Activated T-cell treated with anti-CD3 and anti-CD28 coated beads, Interleukin-2, amount 50 U/mL, for 72 hours (primary cell): ENCODE measurements at places on chromosomes 7 and 10. TPM values are rescaled to one million over a fixed set of nuclear protein-coding genes. Genes with fewer than 3 reads are reported as not detected.
A peak's percentile ranks its signal among the peaks of the same experiment; 100 is the strongest.

DNA sequence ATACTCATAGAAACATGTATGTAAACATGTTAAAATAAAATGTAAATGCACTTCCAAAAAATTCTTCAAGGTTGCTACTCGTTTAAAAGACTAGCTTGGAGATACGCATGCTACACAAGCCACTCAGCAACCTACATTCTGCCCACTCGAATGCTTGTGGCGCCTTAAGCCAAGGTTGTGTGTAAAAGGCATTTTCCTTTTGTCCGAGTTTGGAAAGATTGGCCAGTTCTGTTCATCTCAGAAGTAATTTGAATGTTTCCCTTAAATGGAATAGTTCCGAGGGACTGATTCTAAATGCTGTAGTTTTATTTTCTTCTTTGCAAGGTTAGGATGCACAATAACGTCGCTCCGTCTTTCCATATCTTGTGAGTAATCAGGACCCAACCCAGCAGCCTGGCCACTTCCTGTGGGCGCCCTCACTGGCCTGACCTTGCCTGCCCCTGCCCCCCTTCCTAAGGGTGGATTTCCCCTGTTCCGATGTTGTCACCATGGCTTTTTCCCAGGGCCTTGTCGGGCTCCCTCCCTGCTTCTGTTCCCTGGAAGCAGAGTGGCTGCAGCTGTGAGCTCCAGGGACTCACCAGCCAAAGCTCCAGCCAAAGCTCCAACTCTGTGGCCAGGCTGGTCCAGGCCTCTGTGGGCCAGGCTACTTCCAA lies 70.6 kb downstream of the PTPRE start:
- peaks cover 17% of the 10 kb centered on the region for H3K27me3 ChIP-seq
- H3K36me3 ChIP-seq, result peaks cover 2% of the 10 kb centered on the region
- H3K27ac ChIP-seq, result no peak overlapping the region
- peak overlapping the region; percentile 17 for H3K4me3 ChIP-seq
- no peaks in the 10 kb centered on the region for H3K4me1 ChIP-seq

SHH gene
- total RNA-seq, result 0.10 TPM

CBLL1 gene
- total RNA-seq, result 39.8 TPM

DNA sequence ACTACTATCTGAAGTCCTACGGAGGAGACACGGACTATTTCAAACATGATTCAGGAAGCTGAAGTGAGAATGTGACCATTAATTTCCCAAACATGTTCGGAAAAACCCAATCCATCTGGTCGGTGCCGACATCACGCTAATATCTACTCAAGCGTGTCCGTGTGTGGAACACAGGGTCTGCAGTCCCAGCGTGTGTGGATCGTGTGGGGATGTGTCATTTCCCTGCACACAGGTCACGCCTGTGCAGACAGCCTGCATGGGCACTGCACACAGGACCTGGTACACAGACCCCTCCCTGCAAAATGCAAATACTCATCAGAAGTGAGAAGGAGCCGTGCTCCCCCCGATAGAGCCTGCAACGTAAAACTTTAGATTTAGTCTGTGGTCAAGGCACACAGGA lies 57.8 kb downstream of the CARD11 start:
- peaks cover 25% of the 10 kb centered on the region for H3K36me3 ChIP-seq
- H3K4me3 ChIP-seq, result no peak overlapping the region
- DNase-seq, result no peak

- no peak for DNase-seq
- no peak overlapping the region for H3K4me3 ChIP-seq
- H3K27me3 ChIP-seq, result no peaks in the 10 kb centered on the region
- peaks cover 5% of the 10 kb centered on the region for H3K36me3 ChIP-seq
These were observed 171.7 kb upstream of the FRMD4A start for GRCh38 chr10:14502431-14502830.

DNA sequence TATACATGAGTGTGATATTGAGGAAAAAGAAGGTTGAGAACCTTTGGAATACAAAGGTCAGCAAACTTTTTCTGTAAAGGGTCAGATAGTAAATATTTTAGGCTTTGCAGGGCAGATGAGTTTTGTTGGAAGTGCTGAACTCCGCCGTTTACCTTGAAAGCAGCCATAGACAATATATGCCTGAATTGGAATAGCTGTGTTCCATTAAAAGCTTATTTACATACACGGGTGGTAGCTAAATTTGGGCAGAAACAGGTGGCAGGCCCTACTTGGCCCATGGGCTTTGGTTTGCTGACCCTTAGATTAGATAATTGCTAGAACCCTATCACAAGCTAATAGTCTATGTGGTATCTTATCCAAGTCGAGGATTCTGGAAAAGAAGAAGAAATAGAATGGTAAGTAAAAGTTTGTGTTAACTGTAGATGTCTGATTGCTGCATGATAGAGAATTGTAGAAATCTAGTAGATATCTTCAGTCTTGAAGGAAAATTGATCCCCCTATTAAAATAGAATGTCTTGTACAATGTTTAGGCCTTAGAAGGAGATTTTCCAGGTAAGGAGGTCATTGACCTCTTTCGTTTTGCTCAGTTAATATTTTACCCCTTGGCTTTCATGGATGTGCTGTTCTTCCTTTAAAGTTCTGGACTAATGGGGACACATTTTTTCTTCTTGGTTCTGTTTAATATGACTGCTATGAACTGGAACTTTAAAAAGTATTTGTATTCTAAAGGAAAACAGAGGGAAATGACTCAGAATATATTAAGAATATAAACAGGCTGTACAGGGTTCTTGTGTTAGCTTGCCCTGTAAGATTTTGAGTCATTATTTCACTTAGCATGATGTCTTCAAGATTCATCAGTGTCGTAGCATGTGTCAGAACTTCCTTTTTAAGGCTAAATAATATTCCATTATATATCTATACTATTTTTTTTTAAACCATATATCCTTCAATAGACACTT lies 8.0 kb downstream of the RBM33 start:
- peaks cover 31% of the 10 kb centered on the region for H3K36me3 ChIP-seq
- no peaks in the 10 kb centered on the region for H3K27me3 ChIP-seq
- H3K4me1 ChIP-seq, result peaks cover 89% of the 10 kb centered on the region
- no peak overlapping the region for H3K4me3 ChIP-seq

- H3K27ac ChIP-seq, result no peak overlapping the region
- H3K36me3 ChIP-seq, result no peaks in the 10 kb centered on the region
- H3K4me1 ChIP-seq, result no peaks in the 10 kb centered on the region
- H3K4me3 ChIP-seq, result no peak overlapping the region
- H3K27me3 ChIP-seq, result no peaks in the 10 kb centered on the region
These were observed 237.8 kb downstream of the MAD1L1 start for GRCh38 chr7:1994931-1995330.

DNA sequence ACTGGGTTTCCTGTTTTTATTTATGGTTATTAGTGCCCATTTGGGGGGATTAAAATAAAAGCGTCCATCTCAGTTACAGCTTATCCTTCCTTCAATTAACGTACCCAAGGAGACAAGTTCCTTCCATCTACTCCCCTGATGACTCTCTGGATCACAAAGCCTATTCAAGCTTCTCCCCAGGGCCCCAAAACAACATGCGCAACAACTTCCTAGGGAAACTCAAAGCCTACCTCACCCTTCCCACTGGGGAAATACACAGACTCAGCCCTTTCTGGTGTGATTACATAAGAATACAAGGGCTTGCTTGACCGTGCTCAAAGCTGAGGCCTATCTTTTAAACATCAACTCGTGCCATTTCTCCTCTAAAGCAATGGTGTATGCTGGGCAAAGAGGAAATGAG lies 112.4 kb downstream of the CDK6 start:
- peaks cover 18% of the 10 kb centered on the region for H3K36me3 ChIP-seq
- no peaks in the 10 kb centered on the region for H3K27me3 ChIP-seq
- H3K4me3 ChIP-seq, result peak overlapping the region; percentile 2

DNA sequence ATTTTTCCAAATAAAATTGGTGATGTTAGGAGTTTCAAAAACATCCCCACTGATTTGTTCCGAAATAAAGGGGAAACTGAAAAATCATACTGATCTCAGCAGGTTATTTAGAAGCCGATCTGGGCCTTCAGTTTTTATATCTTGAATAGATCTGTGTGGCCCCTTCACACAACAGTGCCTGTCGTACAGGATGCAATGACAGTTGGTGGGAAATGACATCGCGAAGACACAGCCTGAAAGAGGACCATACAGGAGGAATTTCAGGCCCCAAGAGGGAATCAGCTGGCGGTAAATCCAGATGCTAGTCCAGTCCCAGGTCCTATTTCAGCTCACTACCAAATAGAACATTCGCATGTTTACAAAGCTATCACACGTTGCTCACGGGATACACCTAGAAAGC lies 3.0 kb downstream of the H2BK1 start:
- no peaks in the 10 kb centered on the region for H3K36me3 ChIP-seq
- peaks cover 15% of the 10 kb centered on the region for H3K27me3 ChIP-seq
- H3K4me1 ChIP-seq, result peaks cover 19% of the 10 kb centered on the region
- no peak overlapping the region for H3K27ac ChIP-seq
- no peak overlapping the region for H3K4me3 ChIP-seq

GRCh38 chr10:116553378-116553980 lies 7.7 kb downstream of the PNLIP start:
- no peaks in the 10 kb centered on the region for H3K4me1 ChIP-seq
- no peaks in the 10 kb centered on the region for H3K27me3 ChIP-seq

PRKAR2B gene
- total RNA-seq, result 1.6 TPM

GRCh38 chr10:101859530-101859929 lies 15.9 kb upstream of the KCNIP2 start:
- no peak overlapping the region for H3K4me3 ChIP-seq
- no peaks in the 10 kb centered on the region for H3K27me3 ChIP-seq
- peaks cover 5% of the 10 kb centered on the region for H3K36me3 ChIP-seq

- H3K4me3 ChIP-seq, result no peak overlapping the region
- H3K27ac ChIP-seq, result no peak overlapping the region
- H3K27me3 ChIP-seq, result no peaks in the 10 kb centered on the region
- H3K4me1 ChIP-seq, result no peaks in the 10 kb centered on the region
- no peaks in the 10 kb centered on the region for H3K36me3 ChIP-seq
- DNase-seq, result no peak
These were observed 105.4 kb upstream of the LAMB4 start for GRCh38 chr7:108235451-108236061.

NUPR2 gene
- not detected for total RNA-seq

GRCh38 chr10:122878799-122879338 lies 512 bp downstream of the FAM24B start:
- DNase-seq, result no peak
- peak overlapping the region; percentile 99 for H3K4me3 ChIP-seq
- peak overlapping the region; percentile 97 for H3K27ac ChIP-seq
- peaks cover 18% of the 10 kb centered on the region for H3K36me3 ChIP-seq
- H3K27me3 ChIP-seq, result no peaks in the 10 kb centered on the region

GRCh38 chr10:130341356-130341755 lies 205.2 kb downstream of the GLRX3 start:
- H3K4me1 ChIP-seq, result no peaks in the 10 kb centered on the region
- DNase-seq, result peak; percentile 11
- H3K27ac ChIP-seq, result no peak overlapping the region
- no peaks in the 10 kb centered on the region for H3K36me3 ChIP-seq
- H3K4me3 ChIP-seq, result no peak overlapping the region
- peaks cover 8% of the 10 kb centered on the region for H3K27me3 ChIP-seq

GRCh38 chr7:80681272-80681885 lies 42.9 kb downstream of the CD36 start:
- no peak overlapping the region for H3K27ac ChIP-seq
- H3K27me3 ChIP-seq, result no peaks in the 10 kb centered on the region
- no peaks in the 10 kb centered on the region for H3K4me1 ChIP-seq
- no peak for DNase-seq
- no peaks in the 10 kb centered on the region for H3K36me3 ChIP-seq
- H3K4me3 ChIP-seq, result no peak overlapping the region

DNA sequence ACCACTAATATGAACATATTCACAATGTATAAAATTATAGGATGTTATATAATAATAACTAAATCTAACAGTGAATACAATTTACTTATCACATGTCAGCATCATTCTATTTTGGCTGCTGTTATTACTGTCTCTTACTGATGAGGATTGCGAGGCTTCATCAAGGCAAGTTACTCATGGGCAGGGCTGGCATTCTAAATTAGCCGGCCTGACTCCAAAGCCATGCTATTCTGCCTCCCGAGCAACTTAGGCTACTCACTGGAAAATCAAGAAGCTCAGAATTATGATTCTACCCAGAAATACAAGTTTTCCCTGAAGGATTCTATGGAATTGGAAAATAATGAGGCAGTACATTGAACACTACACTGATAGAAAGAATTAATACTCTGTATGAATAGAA lies 101.7 kb downstream of the ICA1 start:
- no peaks in the 10 kb centered on the region for H3K27me3 ChIP-seq
- H3K4me1 ChIP-seq, result peaks cover 6% of the 10 kb centered on the region
- DNase-seq, result no peak
- no peak overlapping the region for H3K4me3 ChIP-seq

DNA sequence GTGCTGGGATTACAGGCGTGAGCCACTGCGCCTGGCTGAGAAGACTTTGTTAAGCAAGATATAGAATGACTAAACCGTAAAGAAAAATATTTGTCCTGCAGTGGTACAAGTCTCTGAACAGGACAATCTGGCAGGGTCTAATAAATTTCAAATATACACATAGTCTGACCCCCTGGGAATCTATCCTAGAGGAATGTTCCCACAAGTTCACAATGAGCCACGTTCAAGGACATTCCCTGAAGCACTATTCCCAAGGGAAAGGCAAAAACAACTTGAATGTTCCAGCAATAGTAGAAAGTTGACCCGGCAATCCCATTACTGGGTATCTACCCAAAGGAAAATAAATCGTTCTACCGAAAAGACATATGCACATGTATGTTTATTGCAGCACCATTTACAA lies 82.0 kb downstream of the HIP1 start:
- H3K4me1 ChIP-seq, result no peaks in the 10 kb centered on the region
- no peaks in the 10 kb centered on the region for H3K27me3 ChIP-seq
- DNase-seq, result no peak
- no peak overlapping the region for H3K4me3 ChIP-seq

BHLHA15 gene
- 0.65 TPM for total RNA-seq

GRCh38 chr7:74404741-74405140 lies 49.0 kb upstream of the GTF2IRD1 start:
- DNase-seq, result no peak
- H3K36me3 ChIP-seq, result no peaks in the 10 kb centered on the region
- H3K27me3 ChIP-seq, result no peaks in the 10 kb centered on the region
- H3K4me1 ChIP-seq, result no peaks in the 10 kb centered on the region
- H3K27ac ChIP-seq, result no peak overlapping the region

- H3K4me3 ChIP-seq, result no peak overlapping the region
- DNase-seq, result no peak
These were observed 64.8 kb downstream of the MRC1 start for GRCh38 chr10:17873946-17874345.

HPSE2 gene
- not detected for total RNA-seq

- H3K36me3 ChIP-seq, result no peaks in the 10 kb centered on the region
- no peaks in the 10 kb centered on the region for H3K27me3 ChIP-seq
- H3K4me1 ChIP-seq, result peaks cover 17% of the 10 kb centered on the region
- no peak overlapping the region for H3K4me3 ChIP-seq
- no peak overlapping the region for H3K27ac ChIP-seq
- no peak for DNase-seq
These were observed 171.8 kb downstream of the NEURL1 start for GRCh38 chr10:103665162-103665889.

CTNNA3 gene
- total RNA-seq, result 0.25 TPM

RBM33 gene
- 93.1 TPM for total RNA-seq
